ENCODE measurements at places on chromosomes 3 and 15.

DNA sequence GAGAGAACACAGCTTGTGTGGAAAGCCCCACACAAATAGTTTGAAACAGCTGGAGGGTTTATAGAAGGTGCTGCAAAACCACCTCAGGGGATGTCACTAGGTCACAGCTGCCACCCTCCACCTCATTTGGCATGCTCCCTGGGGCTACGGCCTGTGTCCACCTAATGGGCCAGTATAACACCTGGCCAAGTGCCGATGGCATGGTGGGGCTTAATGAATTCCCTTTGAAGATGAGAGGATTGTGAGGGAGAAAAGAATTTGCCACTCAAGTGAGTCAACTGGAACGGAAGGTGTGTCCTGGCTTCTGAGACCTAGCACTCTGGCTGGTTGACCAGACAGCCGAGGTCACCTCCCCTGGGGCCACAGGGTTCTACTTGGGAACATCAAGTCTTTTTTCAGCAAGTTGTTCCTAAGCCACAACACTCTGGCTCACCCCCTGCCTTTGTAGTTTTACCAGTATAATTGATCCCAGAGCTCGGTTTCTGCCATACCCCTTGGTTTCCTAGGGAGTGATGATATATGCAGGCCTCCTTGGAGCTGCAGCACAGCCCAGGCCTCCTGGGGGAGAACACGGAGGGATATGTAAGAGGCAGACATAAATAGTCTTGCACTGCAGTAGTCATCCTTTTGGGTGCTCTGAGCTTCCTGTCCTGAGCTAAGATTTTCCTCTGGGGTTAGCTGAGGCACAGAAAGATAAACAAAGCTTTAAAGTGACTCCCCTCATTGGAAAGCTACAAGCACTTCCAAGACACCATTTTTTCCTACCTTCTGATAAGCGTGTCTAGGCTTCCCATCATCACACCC lies 178.2 kb upstream of the LPP start:
- DNase-seq = no peak

DNA sequence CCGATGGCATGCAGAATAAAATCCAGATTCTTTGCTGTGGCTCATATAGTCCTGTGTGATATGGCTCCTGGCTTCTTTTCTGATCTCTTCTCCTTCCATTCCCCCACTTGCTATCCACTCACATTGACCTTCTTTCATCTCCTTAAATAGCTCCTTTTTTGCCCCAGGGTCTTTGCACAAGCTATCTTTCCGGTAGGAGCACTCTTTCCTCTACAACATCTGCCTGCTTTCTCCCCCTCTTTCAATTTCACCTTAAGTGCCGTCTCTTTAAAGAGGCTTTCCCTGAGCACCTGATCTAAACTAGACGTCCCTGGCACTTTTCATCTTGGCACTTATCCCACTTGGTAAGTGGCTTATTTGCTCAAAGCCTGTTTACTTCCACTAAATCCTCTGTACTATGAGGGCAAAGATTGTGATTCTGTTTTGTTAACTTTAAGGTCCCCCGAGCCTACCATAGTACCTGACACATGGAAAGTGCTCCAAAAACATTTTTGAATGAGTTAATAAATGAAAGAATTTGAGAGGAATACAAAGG lies 323.3 kb upstream of the TLE3 start:
- no peak for DNase-seq

GRCh38 chr3:76501315-76501714 lies 538.6 kb upstream of the ROBO2 start:
- no peak for DNase-seq

DNA sequence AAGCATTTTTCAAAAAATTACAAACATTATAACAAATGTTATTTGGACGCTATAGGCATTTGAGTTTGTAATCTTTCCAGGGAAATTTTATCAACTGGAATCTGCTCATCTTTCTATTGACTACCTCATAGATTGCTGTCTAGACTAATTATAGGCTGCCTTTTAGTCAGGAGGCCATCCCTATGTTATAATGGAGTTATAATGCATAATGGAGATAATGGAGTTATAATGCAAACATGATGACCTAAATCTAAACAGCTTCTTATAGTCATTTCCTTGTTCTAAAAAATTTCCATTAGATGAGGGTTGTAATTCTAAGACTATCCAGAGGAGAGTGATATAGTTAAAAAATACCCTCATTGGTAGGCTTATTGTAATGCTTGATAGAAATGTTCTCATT lies 226.4 kb downstream of the SI start:
- no peak for DNase-seq

DNA sequence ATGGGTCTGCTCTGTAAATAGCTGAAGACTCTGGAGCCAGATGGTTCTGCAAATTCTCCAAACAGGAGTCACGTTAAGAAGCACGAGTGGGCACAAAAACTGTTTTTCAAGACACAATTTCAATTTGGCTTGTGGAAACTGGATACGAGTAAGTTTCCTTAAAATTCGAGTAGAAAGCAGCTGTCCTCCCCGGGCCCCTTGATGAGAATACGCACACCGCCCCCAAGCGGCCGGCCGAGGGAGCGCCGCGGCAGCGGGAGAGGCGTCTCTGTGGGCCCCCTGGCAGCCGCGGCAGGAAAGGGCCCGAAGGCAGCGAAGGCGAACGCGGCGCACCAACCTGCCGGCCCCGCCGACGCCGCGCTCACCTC lies 778 bp upstream of the THBS1 start:
- peak; percentile 94 for DNase-seq

DNA sequence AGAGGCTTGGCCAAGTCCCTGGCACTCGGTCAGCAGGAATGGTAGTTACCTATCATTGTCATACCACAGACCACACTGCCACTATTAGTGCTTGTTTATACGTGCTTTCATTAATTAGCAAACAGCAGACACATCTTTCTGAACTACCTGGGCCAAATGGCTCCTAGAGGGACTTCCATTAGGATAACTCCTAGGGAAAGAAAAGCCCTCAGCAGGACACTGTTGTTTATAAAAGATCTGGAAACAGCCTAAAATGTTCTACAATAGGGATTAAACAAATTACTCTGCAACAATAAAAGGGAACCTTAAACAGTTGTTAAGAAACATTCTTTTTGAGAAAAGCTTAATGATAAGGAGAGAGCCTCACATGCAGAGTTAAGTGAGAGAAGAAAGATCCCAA lies 38.5 kb downstream of the ARHGEF3 start:
- DNase-seq = no peak

GRCh38 chr3:180804916-180805315 lies 107.6 kb upstream of the FXR1 start:
- DNase-seq = peak; percentile 47

DNA sequence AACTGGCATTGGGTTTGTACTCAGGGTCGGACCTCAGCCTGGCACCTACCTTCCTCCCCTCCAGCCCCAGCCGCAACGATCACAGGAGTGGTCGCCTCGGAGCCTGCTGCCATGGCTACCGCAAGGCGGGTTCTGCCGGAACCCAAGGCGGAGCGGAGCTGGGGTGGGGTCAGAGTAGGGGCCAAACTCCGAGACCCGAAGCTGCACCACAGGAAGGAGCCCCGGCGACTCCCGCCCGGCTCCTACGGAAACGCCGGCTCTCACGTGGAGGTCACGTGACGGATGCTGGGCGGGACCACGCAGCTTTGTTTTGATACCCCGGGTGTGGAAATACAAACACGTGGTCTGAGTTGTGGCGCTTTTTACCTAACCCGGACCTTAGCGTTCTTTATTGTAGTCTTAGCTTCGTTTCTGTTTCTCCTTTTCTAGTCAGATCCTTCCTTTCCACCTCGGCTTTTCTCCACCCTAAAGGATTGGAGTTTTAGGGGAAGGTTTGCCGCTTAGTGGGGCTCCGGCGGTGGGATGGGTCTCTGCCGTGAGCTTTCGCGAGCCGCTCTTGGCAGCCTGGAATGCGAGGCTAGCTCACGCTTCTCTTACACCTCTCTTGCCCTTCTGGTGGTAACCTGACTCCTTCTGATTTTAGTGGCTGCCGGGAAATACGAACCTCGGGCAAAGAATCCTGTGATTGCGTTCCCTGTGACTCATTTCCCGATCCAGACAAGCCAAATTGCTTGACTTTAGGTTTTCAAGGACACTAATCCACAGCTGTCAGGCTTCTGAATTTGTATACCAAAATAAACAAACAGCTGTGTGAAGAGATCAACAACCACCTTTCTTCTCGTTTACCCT lies at the start of gene HSPBAP1:
Gene HSPBAP1 (minus strand): TSS at position 264 of the 849 bp plus-strand sequence. CDS start 151 bp downstream, at position 113.
- DNase-seq = peak; percentile 91

GRCh38 chr3:187782006-187782405 lies 36.7 kb upstream of the BCL6 start:
- DNase-seq = no peak

GRCh38 chr15:74809242-74809641 lies 3.4 kb upstream of the LMAN1L start:
- DNase-seq = no peak

GRCh38 chr3:56725175-56725574 lies 42.1 kb upstream of the TASOR start:
- no peak for DNase-seq

- DNase-seq = no peak
These were observed 41.1 kb downstream of the CACNA2D3 start for GRCh38 chr3:54163441-54163840.

- DNase-seq = peak; percentile 97
These were observed 217.9 kb upstream of the THBS1 start for GRCh38 chr15:39362821-39363561.

GRCh38 chr3:98718730-98719129 lies 44.4 kb upstream of the ST3GAL6 start:
- DNase-seq = no peak

- DNase-seq = no peak
These were observed 46.8 kb upstream of the TBC1D23 start for GRCh38 chr3:100213891-100214573.

DNA sequence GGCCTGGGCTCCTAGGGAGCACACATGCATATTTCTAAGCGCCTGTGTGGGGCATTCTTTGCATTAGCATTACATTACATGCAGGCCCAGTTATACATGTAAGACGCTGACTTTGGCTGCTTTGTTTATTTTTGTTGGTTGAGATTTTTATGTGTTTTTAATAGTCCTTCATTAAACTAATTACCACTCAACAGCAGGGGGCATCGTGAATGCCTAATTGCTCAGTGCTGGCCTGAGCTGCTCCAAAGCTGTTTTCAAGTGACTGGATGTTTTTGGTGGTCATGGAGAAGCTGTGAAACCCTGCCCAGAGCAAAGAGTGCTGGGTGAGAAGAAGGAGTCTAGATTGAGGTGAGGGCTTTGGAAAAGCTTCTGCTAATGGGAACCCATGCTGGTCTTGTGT lies 41.5 kb downstream of the GPD1L start:
- peak; percentile 6 for DNase-seq

- DNase-seq = no peak
These were observed 313.6 kb downstream of the FOXP1 start for GRCh38 chr3:71269906-71270305.

DNA sequence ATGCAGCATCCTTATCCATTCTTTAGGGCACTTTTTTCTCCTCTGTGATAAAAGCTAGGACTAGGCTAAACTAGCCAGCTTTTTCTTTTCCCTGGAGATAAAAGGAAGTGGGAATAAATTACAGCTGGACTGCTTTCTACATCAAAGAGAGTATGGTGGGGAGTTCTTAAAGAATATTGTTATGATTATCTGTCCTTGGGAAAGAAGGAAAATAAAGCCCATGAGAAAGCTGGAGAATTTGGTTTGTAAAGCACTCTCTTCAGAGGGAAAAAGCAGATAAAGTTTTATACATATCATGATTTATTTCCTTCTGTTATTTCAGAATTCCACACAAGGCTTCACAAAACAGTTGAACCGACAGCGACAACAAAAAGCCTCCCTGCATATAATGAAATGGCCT lies 923.0 kb downstream of the DIPK2A start:
- no peak for DNase-seq

GRCh38 chr15:81000624-81001151 lies at the start of gene TLNRD1:
TLNRD1 (plus strand) TSS chr15:81000923; CDS start chr15:81002272, 1,349 bp downstream.
- peak; percentile 93 for DNase-seq

DNA sequence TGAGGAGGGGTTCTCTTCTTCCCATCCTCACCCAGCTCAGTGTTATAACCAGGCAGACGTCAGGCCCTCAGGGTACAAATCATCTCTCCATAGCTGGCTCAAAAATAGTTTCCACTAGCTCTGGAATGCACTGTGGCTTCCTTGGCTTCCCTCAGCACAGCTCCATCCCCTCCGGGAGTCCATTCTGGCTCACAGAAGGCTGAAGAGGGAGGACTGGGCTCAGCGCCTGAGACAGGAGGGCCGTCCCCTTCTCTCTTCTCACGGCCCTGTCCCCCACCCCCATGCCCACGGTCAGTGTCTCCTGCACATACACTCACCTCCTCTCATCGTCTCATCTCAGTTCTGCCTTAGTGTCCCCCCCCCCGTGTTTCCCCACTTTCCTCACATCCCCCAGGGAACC lies 50.1 kb downstream of the UMPS start:
- DNase-seq = peak; percentile 90

- DNase-seq = no peak
These were observed 21.4 kb upstream of the CHST2 start for GRCh38 chr3:143098032-143098764.

- no peak for DNase-seq
These were observed 105.6 kb upstream of the TGFBR2 start for GRCh38 chr3:30500666-30501399.

- no peak for DNase-seq
These were observed 172.4 kb upstream of the IQSEC1 start for GRCh38 chr3:13245615-13245978.

- peak; percentile 92 for DNase-seq
These were observed 41.8 kb downstream of the ITGA11 start for GRCh38 chr15:68389936-68390817.

DNA sequence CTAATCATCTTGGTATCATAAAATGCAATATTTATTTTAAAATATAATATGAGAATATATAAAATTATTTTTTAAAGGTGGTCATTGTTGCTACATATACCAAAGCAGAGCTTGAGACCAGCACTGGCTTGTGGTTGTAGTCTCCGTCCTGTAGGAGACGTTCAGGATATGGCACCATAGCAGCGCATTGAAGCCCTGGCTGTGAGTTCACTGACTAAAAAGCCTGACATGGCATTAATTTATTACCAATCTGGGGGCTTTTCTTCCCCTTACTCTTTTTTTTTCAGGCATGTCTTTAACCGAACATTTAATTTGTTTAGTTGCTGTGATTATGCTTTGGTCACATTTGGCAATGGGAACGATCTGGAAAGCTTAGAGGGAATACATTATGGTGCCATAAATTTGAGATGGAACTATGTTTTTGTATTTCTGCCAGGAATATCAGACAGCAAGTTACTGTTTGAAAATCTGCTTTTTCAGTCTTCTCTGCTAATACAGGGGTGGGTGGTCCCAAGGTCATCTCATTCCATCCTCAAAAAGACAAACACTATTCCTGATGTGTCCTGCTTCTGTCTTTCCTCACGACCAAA lies 108.5 kb downstream of the ZIC4 start:
- no peak for DNase-seq

DNA sequence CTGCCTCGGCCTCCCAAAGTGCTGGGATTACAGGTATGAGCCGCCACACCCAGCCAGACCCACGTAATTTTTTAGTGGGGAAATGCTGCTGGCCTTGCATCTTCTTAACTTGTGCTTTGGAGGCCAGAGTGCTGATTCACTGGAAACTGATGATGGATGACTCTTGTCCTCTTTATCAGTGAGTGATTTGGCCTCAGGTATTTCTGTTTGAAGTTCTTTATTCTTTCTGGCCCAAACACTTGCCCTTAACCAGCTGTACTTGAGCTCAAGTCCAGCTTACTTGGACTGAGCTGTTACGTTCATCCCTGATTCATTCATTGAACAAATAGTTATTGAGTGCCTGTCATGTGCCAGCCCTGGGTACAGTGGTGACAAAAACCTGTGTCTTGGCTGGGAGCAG lies 4.2 kb downstream of the PTPN23 start:
- no peak for DNase-seq

- DNase-seq = no peak
These were observed 46.9 kb upstream of the FLNB start for GRCh38 chr3:57961177-57961827.

All from EL (cell line).